NCI-H1092 treated with DMSO at 0.1 percent for 48 hours (cell line): ENCODE measurements at places on chromosomes 16 and 17.
A peak's percentile ranks its signal among the peaks of the same experiment; 100 is the strongest.

DNA sequence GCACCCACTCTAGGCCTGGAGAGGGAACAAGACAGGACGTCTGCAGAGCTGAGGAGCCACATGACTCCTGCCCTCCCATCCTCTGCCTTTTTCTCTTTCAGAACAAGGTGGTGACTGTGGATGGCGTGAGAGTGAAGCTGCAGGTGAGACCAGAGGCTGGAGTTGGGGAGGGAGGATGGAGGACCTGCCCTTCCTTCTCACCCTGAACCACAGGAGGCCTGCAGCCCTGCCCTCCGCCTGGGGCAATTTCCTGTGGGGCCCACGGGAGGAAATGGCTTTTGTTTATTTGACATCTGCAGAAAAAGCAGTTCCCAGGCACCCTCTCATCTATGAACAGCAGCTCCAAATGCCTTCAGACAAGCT, 5.1 kb downstream of the RAB37 start:
- DNase-seq = no peak

DNA sequence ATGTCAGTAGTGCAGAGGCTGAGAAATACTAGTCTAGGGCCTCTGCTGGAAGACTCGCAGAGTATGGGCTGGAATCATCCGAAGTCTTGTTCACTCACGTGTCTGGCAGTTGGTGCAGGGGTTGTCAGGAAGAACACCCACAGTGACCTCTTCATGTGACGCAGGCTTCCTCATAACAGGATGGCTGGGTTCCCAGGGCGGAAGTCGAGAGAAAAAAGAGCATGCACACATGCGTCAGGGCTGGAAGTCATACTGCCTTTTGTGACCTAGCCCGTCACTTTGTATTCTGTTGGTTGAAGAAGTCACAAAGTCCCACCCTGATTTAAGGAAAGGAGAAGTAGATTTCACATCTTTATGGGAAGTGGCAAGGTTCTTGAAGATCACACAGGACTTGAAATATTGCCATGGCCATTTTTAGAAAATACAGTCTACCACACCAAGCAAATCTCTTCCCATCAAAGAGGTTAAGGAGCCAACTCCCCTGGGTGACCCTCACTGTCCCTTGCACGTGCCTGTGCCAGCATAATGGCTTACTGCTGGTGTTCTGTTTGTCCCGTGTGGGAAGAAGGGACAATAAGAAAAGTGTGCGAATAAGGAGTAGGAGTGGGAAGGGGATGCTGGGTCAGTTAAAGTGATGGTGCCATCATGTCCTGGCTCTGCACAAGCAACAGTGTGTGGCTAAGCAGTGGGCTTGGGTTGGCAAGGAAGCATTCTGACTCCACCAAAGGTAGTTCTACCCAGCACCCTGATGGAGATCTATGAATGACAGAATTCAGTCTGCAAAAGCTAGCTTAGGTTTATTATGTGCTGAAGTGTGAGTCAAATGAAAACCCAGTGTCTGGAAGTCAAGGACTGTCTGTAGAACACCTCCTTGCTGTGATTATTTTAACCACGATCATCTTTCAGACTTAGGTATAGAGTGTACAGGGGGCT, 28.1 kb downstream of the HEATR3 start:
- DNase-seq = no peak

DNA sequence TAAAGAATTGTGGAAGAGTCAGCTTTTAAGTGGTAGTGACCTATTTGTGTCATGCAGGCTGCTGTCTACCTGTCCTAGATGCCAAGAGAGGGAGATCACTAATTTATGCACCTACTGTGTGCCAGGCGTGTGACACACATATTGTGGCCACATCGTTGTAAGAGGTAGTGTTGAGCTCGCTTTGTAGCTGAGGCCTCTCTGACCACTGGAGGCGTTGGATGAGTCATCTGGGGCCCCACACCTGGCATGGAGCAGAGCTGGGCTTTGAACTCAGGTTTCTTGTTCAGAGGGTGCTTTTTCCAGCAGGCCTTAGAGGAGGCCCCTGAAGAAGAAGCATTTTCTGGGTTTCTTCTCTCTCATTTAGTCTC, 52.3 kb upstream of the LGALS9 start:
- DNase-seq = no peak

GRCh38 chr17:35900708-35901480, 20.7 kb upstream of the CCL5 start:
- no peak for DNase-seq

DNA sequence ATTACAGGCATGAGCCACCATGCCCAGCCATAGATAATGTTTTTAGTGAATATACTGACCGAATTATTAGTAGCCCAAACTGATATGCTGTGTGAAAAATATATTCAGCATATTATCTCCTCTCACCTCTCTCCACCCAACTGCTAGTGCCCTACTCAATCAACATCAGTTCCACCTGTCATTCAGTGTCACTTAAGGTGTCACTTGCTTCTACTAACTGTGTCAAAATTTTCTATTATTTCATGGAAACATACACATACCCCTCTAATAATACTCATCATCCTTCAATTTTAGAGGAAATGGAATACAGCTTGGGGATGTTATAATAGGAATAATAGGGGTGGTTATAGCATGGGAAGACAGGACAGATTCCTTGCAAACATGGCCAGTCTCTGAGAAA, 12.6 kb downstream of the EFCAB3 start:
- no peak for DNase-seq

DNA sequence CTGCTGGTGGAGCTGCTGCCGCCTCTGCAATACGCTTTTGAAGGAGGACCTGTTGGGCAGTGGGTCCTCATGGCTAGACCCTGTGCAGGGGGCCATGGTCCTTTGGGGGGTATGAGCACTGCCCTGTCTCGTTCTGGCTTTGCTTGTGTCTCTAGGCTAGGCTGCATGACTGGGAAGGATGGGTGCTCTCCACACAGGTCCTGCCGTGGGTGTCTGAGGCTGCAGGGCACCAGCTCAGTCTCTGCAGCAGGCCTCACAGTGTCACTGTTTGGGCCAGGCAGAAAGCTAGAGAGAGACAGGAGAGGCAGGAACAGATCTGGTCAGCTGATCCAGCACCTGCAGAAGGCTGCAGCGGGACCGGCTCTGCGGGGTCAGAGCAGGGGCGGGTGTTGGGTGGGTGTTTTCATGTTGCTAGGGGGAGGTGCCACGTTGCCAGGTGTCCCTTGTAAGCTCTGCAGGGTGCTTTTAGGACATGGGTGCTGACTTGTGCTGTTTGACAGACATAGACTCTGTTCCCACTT, 111.4 kb downstream of the SNX29 start:
- DNase-seq = peak; percentile 15

- no peak for DNase-seq
These were observed 87.0 kb upstream of the LGALS9 start for GRCh38 chr17:27543958-27544349.

GRCh38 chr16:77398495-77398894, 36.3 kb downstream of the ADAMTS18 start:
- no peak for DNase-seq

- DNase-seq = no peak
These were observed 19.6 kb upstream of the EEF2K start for GRCh38 chr16:22186517-22186916.

DNA sequence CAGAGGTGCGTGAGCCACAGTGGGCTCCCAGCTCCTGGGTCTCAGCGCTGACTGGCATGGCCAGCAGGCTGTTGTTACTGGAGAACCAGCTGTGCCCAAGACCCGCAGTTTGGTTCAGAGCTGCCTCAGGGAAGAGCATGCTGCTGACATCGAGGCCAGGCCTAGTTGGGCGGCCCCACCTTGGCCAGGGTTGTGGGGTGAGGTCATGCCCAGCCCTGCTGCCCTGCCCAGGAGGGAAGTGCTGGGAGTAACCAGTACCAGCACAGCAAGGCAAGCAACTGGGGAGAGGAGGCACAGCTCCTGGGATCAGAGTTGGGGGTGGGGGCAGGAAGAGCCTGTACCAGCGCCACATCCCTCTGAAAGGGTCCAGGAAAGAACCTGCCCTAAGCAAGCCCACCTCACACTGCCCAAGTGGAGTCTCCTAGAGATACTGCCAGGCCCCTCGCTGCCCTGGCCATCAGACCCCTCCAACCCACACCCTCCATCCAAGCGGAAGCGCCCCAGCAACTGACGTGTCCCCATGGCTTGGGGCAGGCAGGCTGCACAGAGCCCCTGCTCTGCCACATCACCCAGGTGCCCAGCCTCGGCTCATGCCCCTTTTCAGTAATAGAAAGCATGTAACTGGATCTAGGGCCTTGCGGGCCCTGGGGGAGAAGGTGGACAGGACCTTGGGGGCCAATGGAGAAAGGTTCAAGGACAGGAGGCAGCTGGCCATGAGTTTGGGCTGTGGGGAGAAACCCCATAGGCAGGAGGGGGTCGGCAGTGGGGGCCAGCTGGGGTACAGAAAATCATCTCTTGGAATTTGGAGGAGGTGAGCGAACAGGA, 990 bp downstream of the DOK4 start:
- no peak for DNase-seq

- no peak for DNase-seq
These were observed 111.3 kb downstream of the CHD9 start for GRCh38 chr16:53166099-53166498.

DNA sequence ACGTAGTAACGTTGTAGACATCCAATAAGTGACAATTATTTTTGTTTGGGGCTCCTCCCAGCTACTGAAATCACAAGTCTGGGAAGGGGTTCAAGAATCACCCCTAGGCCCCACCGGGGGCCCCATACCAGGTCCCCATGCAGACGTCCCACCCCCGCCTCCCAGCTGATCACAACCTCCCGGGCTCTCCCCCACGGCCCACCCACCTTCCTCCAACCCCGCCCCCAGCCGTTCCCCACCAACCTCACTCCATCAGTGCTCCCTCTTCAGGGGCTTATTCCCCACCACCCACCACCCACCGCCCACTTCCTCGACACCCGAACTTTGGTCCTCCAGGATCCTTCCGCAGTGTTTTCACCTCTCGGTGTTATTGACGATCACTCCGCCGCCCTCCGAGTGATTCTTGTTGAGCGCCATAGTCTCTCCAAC, 240 bp downstream of the WBP2 start:
- DNase-seq = no peak

- peak; percentile 47 for DNase-seq
These were observed 181.6 kb downstream of the TMEM132E start for GRCh38 chr17:34760931-34761495.

DNA sequence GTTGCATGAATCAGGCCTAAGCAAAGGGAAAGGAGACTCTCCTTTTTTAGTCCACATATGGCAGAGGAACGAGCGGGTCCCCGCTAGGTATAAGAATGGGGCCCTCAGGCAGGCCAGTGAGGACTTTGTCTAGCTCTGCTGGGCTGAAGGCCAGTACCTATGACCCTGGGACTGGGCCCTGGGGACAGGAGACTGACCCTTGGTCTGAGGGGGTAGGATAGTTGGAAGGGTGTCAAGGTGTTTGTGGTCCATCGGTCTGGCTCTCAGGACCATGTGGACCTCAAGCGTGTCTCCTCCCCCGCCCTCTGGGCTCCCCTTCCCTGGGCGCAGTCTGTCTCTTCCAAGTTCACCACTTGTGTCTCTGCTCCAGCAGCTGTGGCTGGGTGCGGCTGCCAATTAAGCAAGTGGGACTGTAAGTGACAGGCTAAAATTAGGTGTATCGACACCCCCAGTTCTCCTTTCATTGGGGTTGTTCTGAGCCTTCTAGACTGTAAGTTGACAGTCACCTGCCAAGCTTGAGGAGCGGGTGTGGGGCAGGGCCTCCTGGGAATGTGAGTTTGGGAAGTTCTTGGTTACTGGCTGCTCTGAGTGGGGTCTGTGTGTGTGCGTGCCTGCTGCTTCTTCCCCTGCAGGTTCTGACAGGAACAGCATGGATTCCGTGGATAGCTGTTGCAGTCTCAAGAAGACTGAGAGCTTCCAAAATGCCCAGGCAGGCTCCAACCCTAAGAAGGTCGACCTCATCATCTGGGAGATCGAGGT, 24.5 kb downstream of the AKAP1 start:
- no peak for DNase-seq

GRCh38 chr16:52463904-52464303, 83.0 kb downstream of the TOX3 start:
- no peak for DNase-seq

- peak; percentile 11 for DNase-seq
These were observed 14.2 kb downstream of the LYRM9 start for GRCh38 chr17:27878776-27879562.
